ENCODE measurements at places on chromosomes 5 and 9.

GRCh38 chr9:124423591-124423990 is 8.3 kb upstream of the PSMB7 start:
- no peak for DNase-seq

DNA sequence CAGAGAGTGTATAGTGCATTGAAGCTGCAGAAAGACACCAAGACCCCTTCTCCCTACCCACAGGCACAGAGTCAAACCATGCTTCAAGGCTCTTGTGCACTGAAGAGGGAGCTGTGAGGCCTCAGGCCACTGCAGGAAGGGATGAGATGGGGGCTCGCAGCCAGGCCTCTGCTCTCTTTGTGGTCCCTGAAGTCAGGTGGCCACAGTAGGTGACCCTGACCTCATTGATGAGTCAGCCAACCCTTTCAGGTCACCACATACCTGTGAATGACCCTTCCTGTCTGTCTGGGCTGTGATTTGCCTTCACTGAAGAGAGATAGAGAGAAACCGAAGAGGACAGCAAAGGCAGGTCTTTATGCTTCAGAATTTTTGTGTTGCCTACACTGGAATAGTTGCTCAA is 372.1 kb downstream of the ACTL7B start:
- DNase-seq = no peak

DNA sequence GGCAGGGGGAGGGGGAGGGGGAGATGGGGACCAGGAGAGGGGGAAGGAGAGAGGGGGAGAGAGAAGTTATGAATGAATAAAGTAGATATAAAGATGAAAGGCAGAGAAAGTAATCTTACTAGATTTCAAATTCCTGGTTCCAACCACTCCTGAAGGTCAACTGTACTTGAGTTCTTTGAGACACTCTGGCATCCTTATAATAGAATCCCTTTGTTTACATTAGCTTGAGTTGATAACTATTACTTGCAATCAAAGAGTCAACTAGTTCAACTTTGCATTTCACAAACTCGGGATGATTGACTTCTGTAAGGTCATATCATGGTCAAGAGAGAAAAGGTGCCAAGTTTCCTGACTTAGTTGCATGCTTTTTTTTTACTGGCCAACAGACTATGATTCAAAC is 42.2 kb downstream of the BAAT start:
- no peak for DNase-seq

DNA sequence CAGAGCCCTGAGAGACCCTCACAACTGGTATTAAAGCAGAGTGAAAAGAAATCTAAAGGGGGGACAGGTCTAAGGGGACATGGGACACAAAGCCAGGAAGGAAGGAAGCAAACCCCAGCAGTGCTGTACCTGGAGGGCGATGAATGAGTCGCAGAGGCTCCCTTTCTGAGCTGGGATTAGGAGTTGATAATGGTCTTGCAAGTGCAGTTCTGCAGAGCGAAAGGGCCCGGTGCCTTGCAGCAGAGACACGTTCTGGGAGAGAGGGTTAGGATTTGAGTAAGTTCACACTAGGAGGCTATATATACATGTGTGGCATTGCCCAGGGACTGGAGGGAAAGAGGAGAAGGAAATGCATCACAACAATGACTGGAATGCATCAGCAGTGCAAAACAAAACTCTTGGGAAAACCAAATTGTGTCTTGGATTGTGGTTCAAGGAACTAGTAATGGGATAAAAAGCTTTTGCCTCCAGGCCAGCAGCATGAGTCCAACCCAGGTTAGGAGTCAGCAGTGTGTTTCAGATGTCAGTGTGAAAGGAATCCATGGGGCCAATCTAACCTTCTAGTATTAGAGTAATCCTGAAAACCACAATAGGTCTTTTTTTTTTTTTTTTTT is 38.8 kb upstream of the LIFR start:
- DNase-seq = no peak

- DNase-seq = no peak
These were observed 37.6 kb upstream of the STX17 start for GRCh38 chr9:99868845-99869244.

GRCh38 chr5:16976625-16977008 is 40.5 kb upstream of the MYO10 start:
- DNase-seq = no peak

- DNase-seq = no peak
These were observed 5.9 kb downstream of the PCDHB6 start for GRCh38 chr5:141155540-141156374.

GRCh38 chr5:60386436-60387050 is 313.4 kb downstream of the DEPDC1B start:
- DNase-seq = no peak

GRCh38 chr5:5676218-5676617 is 253.7 kb downstream of the ICE1 start:
- DNase-seq = no peak

DNA sequence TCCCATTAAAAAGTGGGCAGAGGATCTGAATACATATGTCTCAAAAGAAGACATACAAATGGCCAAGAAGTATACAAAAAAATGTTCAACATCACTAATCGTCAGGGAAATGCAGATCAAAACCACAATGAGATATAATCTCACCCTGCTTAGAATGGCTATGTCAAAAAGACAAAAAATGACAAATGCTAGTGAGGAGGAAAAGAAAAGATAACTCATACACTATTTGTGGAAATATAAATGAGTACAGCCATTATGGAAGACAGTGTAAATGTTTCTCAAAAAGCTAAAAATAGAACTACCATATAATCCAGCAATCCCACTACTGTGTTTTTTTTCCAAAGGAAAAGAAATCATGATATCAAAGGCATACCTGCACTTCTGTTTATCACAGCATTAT is 450.7 kb downstream of the EFNA5 start:
- DNase-seq = no peak

GRCh38 chr5:180799902-180800801 is 2.5 kb downstream of the MGAT1 start:
- DNase-seq = no peak

GRCh38 chr5:124203303-124203702 is 543.1 kb downstream of the ZNF608 start:
- DNase-seq = no peak

DNA sequence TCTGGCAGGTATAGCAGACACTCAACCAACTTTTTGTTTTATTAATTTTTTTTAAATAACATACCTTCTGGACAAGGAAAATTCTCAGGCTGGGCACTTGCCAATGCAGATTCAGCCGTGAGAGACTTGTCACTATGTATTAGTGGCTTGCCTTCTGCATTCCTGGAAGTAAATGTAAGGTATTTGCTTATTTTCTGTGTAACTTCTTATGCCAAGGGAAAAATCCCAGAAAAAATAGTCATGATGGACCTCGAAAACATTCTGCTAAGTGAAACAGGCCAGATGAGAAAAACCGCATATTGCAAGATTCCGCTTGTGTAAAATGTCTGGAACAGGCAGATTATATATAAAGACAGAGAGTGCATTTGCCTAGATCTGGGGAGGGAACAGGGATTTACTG is 260.3 kb upstream of the DAPK1 start:
- no peak for DNase-seq

DNA sequence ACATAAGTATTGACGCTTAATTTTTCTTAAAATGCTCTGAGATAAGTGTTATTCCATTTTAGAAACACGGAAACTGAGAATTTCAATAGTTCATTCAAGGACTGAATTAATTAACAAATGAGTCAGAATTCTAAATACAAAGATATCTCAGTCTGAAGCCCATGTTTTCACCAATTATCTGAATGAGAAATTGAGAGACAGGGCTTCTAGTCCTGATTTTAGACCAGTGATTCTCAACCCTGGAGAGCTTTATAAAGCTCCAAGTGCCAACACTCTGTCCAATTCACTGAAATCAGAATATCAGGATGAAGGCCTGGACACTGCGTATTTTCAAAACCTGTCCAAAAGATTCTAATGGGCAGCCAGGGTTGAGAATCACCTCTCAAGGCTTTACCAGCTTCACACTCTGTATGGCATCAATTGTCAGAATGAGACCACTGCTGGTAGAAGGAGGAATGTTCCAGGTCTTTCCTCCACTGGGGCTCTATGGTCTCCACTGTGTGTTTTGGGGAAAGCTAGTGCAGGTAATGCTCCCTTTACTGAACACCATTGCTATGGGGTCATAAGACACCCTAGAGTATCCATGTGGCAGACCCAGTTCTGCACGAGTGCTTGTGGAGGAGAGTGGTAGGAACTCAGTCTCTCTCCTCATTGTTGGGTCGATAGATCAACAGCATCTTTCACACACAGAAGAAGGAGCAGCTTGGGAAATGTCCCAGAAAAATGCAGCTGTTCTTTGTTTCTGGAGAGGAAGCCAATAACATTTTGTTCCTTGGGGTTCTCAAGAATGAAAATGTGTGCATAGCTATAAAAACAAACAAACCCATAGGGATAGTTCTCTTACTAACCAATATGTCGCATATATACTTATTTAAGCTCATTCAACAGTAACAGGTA is 99.7 kb upstream of the OSMR start:
- DNase-seq = no peak

DNA sequence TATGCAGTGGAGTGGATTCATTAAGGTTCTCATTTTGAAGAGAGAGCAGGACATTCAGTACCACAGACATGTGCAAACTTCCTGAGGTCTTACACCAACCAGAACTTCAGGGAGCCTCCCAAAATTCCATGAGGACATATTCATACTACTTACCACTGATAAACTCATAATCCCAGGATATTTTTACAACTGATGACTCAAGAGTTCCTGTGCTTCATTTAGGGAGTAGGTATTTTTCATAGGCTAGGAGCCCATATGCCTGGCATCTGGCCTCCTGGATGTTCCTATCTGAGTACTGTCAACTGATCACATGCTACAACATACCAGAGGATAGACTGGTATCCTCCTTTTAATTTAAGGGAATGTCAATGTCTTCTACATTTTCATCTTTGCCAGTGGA is 578.0 kb downstream of the EFNA5 start:
- DNase-seq = no peak

- DNase-seq = no peak
These were observed 33.1 kb downstream of the GTF3C4 start for GRCh38 chr9:132703336-132703735.

- DNase-seq = no peak
These were observed 452.8 kb upstream of the PTGER4 start for GRCh38 chr5:40226906-40227305.

DNA sequence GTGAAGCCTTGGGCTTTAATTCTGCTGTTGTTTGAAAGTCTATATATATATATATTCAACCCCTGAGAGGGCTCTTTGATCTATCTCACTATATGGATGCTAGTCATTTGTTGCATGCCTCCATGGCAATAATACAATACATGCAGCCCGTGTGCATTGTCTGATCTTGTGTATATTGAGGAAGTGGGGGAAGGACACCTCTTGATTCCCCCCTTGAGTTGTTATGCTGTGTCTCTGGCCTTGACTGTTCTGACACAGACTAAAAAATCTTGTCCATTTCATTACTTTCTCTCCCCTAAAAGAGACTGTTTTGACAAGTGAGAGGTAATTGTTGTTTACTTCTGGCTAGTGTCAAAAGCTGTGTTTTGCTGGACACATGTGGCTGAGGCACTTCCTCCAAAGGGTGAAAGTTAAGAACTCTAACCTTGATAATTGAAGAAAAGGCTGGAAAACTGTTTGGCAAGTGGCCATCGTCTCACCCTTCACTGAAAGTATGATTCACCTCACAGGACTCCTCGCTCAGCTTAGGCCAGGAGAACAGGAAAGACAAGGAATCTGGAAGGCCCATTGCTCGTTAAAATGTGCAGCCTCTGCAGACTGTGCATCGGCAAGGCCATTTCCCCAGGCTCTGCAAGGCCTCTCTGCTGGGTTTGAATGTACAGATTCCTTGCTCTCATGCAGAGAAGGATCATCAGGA is 304.0 kb downstream of the PRELID2 start:
- no peak for DNase-seq

DNA sequence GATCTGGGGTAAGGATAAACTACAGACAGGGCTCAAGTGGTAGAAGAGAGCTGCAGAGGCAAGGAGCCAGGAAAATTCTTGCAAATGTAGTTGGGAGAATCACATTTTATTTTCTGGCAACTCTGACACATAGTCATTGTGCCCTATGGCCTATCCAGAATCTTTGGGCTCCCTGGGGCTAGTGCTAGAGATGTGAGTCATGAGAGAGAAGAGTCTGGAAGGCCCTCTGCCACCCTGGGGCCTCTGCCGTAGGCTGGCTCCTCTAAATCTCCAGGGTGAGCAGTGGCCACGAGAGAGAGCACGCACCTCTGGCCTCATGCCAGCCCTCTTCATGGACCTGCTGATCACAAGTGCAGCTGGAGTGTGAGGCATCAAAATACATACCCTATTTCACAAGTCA is 74.3 kb upstream of the SSBP2 start:
- DNase-seq = no peak

- DNase-seq = no peak
These were observed 42.9 kb upstream of the SUB1 start for GRCh38 chr5:32542216-32543059.

DNA sequence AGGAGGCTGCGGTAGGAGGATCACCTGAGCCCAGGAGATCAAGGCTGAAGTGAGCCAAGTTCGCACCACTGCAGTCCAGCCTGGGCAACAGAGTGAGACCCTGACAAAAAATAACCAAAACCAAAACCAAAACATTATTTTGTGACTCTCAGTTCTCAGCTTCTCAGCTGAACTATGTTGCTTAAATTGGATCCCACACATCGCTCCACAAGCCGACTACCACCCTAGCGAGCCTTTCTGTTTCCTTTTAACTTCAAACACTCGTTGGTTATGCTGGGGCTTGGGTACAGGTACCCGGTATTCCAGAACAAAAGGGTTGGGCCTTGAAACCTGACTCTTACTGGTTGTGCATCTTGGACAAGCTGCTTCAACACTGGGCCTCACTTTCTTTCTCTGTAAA is 3.8 kb upstream of the PTGS1 start:
- no peak for DNase-seq

GRCh38 chr5:84821924-84822323 is 437.2 kb upstream of the EDIL3 start:
- no peak for DNase-seq

DNA sequence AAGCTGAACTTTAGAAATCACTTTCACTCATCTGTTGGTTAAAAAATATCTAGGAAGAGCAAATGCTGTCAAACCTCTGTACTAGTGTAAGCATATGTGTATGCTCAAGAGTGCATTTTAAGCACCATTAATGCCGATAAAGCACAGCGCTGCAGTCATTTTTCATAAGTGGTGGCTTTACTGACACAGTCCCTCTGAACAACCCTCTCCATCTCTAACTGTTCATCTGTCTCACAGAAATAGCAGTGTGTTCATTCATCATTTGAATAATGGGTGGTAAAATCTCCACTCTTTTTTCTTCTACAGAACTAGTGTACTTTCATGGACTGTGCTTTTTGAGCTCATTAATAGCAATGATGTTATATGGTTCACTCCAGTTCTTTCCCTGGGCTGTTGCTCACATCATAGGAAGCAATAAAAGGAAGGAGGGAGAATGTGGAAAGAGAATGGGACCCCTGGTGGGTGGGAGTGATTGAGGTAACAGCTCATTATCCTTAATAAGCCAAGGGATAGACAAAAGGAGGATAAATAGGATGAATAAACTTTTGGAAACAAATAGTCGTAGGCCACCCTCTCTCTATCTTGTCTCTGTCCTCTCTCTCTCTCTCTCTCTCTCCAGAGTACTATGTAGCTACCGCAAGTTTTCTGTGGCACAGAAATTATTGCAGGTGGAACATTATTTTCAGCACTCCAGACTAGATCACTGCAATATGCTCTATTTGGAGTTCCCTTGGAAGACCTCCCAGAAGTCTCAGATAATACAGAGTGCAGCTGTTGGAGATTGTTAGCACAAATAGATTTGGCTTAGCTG is 117.9 kb upstream of the PRDM9 start:
- no peak for DNase-seq

All from stimulated activated CD4-positive, alpha-beta T cell treated with anti-CD3 and anti-CD28 coated beads, Interleukin-1b, Interleukin-23, amount 100 ng/mL, for 1 hour (primary cell).